ENCODE measurements at places on chromosomes 5 and 9.

- DNase-seq = no peak
Observed at GRCh38 chr9:108889649-108890067, 27.6 kb downstream of the ACTL7A start.

DNA sequence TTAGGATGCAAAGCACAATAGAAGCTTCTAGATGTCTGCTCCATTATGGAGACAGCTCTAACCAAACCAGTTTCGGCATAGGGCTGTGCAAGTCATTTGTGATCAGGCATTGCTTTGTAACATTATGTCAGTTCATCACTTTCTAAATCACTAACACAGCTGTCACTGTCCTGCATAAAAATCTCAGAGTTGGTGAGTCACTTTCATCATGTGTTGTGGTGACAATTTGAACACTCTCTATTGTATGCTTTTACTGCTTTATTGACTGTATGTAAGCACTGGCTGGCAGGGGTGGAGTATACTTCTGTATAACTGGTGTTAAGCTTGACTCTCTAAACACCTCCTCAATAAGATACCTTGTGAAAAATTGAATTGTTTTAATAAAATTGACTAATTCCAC lies 77.9 kb downstream of the SLCO4C1 start:
- DNase-seq = no peak

DNA sequence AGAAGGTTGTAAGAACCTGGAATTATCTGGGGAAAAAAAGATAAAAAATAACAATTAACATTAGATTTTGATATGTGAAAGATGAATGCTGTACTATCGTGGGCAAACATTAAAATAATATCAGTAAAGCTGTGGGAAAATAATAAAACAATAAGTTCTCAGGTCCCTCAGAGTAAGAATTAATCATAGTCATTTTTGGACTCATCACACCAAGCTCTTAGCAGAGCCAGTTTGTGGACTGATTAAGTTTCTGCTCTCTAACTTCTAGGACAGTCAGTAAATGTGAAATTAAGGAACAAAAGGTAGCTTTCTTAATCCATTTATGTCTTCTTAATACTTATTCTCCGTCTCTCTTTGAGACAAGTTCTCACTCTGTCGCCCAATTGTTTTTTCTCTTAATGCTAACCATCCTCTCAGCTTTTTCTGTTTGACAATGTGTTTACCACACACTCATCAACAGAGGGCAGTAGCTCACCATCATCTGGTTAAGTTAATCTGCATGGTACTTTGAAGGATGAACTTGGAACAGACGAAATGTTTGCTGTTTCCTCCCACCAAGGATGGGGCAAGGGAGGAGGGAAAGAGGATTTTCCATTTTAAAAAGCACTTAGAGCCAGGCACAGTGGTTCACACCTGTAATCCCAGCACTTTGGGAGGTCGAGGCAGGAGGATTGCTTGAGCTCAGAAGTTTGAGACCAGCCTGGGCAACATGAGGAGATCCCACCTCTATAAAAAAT lies 5.3 kb upstream of the ACO1 start:
- peak; percentile 28 for DNase-seq

- no peak for DNase-seq
Observed at GRCh38 chr5:82296929-82297328, 18.8 kb upstream of the RPS23 start.

GRCh38 chr9:121958530-121958929 lies 134.6 kb downstream of the TTLL11 start:
- DNase-seq = no peak

DNA sequence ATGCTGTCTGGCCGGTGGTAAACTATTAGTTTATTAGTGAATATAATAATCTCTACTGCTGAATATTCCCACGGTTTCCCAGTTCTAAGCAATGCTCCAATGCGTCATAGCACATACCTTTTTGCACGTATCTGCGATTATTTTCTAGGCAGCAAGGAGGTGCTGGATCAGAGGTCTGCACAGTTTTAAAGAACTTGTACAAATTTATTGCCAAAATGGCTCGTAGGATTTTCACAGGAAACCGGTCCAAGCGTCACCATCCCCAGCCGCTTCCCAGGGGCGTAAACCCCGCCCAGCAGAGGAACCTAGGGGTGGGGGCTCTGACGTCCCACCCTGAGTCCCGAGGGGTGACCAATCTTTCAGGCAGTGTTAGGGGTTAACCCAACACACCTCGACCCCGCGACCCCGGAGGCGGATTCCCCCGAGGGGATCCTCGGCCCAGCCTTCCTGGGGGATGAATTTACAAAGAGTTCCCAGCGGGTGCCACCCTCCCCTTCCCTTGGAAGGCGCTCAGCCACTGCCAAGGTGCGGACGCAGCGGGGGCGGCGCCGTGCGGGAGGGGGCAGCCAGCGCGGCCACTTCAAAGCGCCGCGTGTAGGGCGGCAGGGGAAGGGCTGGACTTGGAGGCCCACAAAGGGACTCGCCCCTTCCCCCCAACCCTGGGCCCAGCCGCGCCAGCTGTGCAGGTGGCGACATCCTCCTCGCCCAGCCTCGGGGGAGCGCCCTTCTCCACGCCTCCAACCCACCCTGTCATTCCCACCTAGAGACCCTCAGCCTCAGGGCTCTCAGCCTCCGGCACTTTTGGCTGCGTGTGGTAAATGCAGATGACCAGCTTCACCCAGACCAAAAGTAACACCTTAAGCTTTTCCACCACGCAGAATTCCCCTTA lies 43.5 kb upstream of the TCF7 start:
- DNase-seq = peak; percentile 66

DNA sequence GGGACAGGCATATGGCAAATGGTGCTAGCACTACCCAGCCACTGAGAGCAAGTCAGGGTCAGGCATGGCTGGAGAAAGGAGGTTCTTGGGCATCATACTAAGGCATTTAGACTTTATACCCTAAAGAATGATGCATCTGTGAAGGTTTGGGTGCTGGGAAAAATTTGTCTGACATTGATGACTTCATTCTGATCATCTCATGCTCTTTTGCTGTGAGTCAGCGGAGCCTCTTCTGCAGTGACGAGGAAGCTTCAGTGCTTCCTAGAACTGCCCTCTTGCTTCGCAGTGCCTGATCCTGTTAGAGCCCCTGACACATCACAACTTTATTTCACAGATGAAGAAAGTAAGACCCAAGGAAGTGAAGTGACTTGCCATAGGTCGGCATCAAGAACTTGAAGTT lies 266.6 kb upstream of the GAS1 start:
- DNase-seq = no peak

GRCh38 chr5:50328193-50328729 lies 112.8 kb downstream of the EMB start:
- no peak for DNase-seq

- DNase-seq = no peak
Observed at GRCh38 chr9:70411930-70412831, 2.3 kb downstream of the KLF9 start.
